ENCODE measurements at places on chromosomes 7 and 10.

DNA sequence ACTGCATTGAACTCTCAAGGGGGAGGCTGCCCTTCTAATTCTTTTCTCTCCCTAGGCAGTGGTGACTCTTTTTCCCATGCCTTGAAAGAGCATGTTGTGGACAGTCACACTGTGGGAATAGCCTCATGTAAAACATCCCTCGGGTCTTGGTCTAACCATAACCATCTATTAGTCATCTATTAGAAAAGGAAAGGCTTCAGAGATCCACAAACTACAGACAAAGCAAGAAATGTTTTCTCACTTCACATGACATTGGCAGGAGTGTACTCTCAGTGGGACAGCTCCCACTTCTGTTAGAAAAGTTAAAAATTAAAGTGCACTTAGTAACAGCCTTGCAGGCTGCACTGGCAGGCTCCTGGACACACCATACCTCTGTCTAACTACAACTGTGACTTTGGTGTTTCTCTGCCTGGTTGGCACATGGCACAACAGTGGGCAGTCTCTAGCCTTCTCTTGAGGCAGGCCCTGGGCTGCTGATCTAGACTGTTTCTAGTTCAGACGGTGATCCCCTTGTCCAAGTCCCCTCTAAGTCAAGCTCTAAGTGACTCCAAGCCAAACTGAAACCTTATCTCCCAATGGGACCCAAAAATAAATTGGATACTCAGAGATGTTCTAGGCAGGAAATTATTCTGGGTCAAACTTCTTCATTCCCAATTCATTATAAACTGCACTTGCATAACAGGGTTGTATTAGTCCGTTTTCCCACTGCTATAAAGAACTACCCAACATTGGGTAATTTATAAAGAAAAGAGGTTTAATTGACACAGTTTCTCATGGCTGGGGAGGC lies 57.9 kb upstream of the ITGB1 start:
- no peak for DNase-seq

DNA sequence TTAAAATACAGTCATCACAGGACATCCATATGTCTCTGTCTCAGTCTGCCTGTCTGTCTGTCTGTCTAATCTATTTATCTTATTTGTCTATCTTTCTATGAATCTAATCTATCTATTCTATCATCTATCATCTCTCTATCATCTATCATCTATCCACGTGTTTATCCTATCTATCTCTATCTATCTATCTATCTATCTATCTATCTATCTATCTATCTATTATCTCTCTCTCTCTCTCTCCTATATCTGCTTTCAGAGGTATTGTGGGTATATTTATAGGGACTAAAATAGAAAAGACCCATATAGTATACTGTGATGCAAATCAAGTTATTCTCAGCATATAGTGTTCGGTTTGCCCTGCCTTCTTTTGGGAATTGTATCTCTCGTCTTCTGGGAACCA lies 167.5 kb downstream of the VPS50 start:
- DNase-seq = no peak

DNA sequence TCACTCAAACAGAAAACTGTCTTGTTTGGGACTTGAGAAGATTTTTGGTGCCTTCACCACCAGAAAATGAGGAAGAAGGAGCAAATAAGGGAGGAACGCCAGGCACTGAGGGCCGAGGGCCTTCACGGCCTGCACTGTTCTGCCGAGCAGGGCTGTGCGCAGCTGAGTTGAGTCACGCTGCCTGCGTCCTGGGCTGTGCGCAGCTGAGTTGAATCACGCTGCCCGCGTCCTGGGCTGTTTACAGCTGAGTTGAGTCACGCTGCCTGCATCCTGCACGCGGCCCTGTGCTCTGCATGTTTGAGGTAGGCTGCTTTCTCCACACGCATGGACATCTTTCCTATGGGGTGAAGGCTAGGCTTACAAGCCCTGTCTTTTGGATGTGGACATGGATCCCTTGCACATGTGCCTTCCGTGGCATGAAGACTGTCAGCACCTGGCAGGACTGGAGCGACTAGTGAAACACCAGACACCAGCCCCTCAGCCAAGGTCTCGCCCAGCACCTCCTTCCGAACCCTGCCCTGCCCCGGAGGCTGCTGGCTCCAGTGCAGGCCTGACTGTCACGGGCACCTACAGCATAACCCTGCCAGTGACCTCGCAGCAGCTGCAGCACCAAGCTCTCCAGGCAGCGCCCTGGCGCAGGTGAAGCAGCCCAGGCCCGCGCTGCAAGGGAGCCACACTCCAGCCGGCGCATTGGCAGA lies 96.7 kb downstream of the HTR5A start:
- DNase-seq = no peak

- DNase-seq = no peak
Observed at GRCh38 chr7:6015917-6016652, 7.0 kb downstream of the AIMP2 start.

DNA sequence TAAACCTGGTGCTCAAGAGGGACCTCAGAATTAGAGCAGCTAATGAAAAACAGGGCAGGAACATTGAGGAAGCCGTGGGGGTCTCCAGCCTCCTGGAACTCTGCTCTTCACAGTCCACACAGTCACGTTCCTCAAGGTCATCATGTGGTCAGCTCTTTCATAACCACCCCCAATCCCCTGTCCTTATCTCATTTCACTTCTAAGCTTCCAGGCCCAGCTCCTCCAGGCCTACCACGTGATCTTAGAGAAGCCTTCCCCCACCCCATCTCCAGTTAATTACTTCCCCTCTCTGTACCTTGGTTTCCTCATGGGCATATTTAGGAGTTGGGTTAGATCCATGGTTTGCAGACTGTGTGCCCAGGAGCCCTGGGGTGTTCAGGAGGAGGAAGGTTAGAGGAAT lies 106.4 kb upstream of the TCF7L2 start:
- no peak for DNase-seq

- DNase-seq = no peak
Observed at GRCh38 chr7:132108563-132108962, 467.7 kb downstream of the PLXNA4 start.

- no peak for DNase-seq
Observed at GRCh38 chr10:84356928-84357327, 28.5 kb downstream of the CCSER2 start.

DNA sequence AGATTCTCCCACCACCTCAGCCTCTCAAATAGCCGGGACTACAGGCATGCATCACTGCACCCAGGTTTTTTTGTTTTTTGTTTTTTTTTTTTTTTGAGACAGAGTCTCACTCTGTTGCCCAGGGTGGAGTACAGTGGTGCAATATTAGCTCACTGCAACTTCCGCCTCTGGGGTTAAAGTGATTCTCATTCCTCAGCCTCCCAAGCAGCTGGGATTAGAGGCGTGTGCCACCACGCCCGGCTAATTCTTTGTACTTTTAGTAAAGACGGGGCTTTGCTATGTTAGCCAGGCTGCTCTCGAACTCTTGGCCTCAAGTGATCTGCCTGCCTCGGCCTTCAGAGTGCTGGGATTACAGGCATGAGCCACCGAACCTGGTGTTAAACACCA lies 107.5 kb upstream of the KIF5B start:
- no peak for DNase-seq

GRCh38 chr7:1569440-1569832 lies 396 bp downstream of the PSMG3 start:
- DNase-seq = no peak

- DNase-seq = no peak
Observed at GRCh38 chr7:135774284-135774683, 25.7 kb upstream of the FAM180A start.

GRCh38 chr7:32611201-32612099 lies 116.2 kb downstream of the AVL9 start:
- DNase-seq = no peak

Data from thoracic aorta (tissue), 2 donors.